ENCODE measurements at places on chromosomes 7 and 10.

- DNase-seq: no peak
Observed at GRCh38 chr7:106269254-106269961, 15.4 kb downstream of the NAMPT start.

DNA sequence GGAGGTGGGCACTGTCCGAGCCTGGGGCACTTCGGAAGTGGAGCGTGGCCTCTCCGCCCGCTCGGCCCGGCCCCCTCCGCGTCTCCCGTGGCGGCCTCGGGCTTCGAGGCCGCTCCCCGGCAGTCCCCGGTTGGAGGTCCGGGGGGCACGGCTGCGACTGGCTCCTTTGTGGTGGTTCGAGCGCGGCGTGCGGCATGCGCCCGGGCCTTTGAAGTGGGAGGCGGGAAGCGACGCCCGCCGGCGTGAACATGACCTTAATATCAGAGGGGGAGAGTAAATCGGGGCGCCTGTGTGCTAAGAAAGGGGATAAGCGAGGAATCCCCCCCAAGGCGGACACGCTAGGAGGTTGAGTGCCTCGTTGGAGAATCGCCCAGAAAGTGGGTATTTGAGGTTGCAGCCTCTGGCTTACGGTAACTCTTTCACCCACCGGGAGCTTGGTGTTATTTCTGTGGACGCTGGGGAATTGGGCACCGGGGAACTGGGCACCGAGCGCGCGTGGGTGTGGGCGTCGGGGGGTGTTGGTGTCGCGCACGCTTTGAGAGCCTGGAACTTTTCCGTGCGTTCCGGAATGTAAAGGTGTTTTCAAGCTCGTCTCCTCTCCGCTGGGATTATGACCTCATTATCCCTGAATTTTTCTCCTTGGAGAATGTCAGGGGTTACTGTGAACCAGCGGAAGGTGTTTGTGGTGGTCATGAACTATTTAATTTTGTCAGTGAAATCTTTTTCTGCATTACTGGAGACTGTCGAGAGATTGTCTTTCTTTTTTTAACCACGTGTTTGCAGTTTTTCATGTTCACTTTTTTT is 660 bp downstream of the SUV39H2 start:
- peak; percentile 77 for DNase-seq

- DNase-seq: no peak
Observed at GRCh38 chr7:50552921-50553320, 12.3 kb downstream of the DDC start.

DNA sequence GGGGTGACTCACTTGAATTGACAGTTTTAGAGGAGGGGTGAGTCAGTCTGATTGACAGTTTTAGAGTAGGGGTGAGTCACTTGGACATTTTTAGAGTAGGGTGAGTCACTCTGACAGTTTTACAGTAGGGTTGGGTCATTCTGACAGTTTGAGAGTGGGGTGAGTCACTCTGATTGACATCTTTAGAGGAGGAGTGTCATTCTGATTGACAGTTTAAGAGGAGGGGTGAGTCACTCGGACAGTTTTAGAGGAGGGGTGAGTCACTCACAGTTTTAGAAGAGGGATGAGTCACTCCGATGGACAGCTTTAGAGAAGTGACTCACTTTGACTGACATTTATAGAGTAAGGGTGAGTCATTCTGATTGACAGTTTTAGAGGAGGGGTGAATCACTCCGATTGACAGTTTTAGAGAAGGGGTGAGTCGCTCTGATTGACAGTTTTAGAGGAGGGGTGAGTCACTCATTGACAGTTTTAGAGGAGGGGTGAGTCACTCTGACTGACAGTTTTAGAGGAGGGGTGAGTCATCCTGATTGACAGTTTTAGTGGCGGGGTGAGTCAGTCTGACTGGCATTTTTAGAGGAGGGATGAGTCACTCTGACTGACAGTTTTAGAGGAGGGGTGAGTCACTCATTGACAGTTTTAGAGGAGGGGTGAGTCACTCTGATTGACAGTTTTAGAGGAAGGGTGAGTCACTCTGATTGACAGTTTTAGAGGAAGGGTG is 595.9 kb downstream of the DNAJB6 start:
- no peak for DNase-seq

DNA sequence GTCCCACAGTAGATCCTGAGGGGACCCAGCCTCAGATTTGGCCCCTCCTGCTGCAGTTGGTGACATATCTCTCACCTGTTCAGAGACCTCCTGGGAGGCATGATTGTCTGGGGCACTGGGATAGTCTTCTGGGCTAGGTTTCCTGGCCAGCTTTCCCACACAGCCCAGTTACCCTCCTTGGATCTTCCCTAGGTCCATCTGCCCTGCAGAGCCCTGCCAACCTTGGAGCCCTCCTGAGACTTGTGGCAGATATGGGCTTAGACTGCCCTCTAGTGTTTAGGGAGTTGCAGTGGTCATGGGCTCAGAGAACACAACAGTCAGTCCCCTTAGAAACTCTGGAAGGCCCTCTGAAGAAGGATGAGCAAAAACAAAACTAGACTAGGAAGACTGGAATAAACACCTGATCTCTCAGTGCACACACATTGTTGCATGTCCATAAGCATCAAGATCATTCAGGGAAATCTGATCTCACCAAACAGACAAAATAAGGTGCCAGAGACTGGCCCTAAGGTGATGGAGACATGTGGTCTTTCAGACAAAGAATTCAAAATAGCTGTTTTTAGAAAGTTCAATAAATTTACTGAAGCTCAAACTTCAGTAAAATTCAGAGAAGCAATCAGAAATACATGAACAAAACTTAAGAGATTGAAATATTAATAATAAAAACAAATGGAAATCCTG is 324.6 kb downstream of the ATRNL1 start:
- no peak for DNase-seq

DNA sequence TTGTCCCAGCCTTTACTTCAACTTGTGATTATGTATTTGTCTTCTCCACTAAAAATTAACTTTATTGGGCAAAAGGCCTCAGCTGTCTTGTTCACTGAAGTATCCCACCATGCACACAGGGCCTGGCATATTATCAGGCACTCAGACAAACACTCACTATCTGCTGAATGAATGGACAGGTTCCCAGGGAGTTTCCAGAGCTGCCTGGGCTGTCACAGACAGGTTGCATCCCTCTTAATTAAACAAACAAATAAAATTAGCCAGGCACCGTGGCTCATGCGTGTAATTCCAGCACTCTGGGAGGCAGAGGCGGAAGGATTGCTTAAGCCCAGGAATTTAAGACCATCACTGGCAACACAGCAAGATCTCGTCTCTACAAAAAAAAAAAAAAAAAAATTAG is 1.5 kb upstream of the TSPAN14 start:
- DNase-seq: no peak

DNA sequence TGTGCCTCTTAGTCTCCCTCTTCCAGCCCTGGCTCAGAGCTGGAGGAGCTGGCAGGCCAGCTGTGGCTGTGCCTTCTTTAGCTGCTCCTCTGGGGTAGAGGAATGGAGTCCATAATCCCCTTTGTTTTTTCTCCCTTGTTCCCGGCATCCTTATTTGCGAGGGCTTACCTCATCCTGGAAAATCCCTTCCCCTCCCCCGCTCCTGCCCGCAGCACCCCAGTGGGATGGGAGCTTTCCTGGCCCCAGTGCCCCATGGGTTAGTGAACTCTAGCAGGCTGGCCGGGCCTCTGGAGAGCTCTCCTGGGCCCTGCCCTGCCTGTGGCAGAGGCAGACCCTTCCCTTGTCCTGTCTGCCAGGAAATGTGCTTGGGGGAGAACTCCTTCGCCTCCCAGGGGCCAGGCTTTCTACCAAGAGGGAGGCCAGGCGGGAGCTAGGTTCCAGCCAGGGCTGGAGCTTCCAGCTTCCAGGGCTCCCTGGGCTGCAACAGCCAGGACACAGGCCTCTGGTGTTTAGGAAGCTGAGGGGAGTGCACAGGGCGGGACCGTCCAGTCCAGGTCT is 16.5 kb upstream of the TRIM8 start:
- DNase-seq: no peak

GRCh38 chr10:5555881-5556280 is 31.1 kb downstream of the CALML3 start:
- DNase-seq: no peak

GRCh38 chr7:158396982-158397862 is 190.4 kb downstream of the PTPRN2 start:
- DNase-seq: no peak

DNA sequence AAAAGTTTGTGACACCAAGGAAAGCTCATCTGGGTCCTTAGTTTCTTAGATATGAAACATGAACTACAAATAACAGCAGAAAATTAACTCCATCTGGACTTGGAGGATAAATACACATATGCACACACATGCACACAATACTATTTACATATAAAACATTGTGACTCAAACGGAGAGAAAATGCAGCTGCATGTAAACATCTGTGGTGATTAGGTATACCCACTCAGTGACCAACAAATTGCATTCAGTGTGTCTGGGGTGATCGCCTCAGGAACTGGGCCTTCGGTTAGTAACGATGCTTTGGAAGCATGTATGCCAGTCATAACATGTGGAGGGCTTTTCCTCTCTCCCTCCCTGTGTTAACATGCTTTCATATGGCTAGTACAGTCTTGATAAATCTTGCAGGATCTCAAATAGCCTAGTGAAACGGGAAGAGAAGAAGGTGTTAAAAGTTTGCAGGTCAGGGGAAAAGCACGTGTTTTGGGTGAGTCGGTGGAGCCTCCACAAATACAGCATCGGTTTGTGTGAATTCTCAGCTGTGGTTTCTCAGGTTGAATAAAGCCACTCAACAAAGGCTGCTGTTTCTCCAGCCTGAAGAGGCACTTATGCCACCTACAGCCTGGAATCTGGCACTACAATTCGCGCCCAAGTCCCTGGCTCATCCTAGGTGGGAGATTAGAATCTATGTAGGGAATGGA is 8.7 kb upstream of the GLRX3 start:
- peak; percentile 68 for DNase-seq

GRCh38 chr7:3301831-3302618 is 973 bp downstream of the SDK1 start:
- peak; percentile 56 for DNase-seq

- peak; percentile 67 for DNase-seq
Observed at GRCh38 chr10:124354411-124355382, 64.0 kb downstream of the OAT start.

GRCh38 chr10:8060704-8061121 is 6.2 kb downstream of the GATA3 start:
- no peak for DNase-seq

GRCh38 chr7:50412973-50413372 is 37.2 kb downstream of the FIGNL1 start:
- DNase-seq: no peak

GRCh38 chr10:30435073-30435422 is 1.1 kb downstream of the MAP3K8 start:
- peak; percentile 61 for DNase-seq

GRCh38 chr10:108230478-108231170 is 1066.1 kb upstream of the SORCS1 start:
- no peak for DNase-seq

DNA sequence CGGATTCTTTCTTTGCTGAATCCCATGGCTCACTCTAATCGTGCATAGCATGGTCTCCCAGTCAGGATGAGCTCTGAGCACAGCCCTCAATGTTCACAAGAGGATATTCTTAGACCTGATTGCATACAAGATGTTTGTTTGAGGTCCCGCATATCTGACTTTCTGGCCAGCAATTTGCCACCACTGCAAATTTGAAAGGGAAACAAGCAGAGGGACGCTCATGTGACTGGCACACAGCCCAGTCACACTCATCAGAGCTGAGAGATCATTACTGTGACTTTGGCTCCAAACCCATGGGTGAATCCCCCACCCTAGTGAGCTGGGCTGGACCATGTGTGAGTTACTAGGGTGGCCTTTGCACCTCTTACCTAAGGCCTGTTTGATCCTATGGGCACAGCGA is 9.9 kb downstream of the TAS2R41 start:
- DNase-seq: no peak

- DNase-seq: no peak
Observed at GRCh38 chr10:11416974-11417373, 194.5 kb downstream of the USP6NL start.

DNA sequence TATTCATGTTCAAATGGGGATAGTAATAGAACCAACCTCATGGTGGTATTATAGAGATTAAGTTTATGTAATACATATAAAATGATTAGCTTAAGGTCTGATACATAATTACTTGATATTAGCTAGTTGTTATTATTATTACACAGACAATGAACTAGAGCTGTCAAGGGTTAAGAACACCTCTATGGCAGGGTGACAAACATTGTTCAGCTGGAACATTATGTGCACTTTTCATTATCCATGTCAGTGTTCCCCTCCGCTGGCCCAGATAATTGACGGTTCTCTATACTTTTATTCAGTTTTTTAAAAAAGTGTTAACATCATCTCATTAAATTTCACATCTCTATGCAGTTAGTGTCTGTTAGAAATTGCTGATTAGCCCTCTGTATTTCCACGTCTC is 142.1 kb downstream of the CDK14 start:
- DNase-seq: no peak

DNA sequence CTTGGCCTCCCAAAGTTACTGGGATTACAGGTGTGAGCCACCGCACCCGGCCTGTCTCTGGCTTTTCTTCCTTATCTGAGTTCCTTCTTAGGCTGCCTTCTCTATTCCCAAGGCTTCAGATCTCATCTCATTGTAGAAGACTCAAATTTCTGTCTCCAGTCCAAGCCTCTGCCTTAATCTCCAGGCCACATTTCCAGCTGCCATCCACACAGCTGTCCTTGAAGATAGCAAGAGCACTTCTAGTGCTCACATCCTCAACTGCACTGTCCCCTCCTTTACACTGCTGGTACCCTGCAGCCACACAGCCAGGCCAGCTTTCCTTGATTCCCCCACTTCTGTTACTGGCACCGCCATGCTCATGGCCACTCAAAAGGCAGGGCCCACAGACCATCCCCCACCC is 35.6 kb downstream of the POLL start:
- no peak for DNase-seq

- DNase-seq: no peak
Observed at GRCh38 chr7:107996072-107996882, 6.7 kb downstream of the LAMB1 start.

- DNase-seq: no peak
Observed at GRCh38 chr7:31476073-31476745, 37.7 kb upstream of the ITPRID1 start.

DNA sequence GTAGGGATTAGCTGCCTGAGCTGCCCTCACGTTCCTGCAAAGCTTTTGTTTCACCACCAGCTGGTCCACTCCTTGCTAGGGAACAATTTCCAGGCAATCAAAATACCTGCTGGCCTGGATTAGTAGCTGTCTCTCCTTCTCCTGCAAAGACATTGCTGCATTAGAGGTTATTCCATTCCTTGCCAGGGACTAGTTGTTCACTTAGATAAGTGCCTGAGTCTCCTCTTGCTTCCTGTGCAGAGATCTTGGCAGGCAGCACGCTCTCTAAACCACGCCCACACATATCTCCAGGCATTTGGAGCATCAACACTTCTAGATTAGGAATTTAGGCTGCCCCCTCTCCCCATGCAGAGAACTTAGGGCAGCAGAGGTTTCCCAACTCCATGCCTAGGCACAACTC is 150.4 kb upstream of the SMIM30 start:
- DNase-seq: no peak

DNA sequence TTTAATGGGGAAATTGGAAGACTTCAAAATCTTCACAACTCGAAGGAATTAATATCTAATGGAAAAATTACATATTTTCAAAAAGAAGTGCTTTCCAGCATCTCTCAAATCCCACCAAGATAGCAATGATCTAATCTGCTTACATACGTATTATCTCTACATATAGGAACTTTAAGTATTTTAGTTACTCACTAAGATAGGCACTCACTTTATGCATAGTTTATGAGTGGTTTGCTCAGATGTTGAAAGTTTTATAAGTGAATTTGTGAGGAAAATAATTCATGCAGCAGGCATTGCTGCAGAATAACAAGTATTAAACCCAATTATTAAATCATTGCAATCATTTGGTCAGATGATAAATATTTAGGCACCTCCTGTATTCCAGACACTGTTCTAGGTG is 2.3 kb upstream of the CYTH3 start:
- DNase-seq: no peak

GRCh38 chr7:35253460-35253709 is 515 bp downstream of the TBX20 start:
- DNase-seq: no peak
